Dermis microvascular lymphatic vessel endothelial cell (primary cell): ENCODE measurements at places on chromosomes 11 and 22. TPM values are rescaled to one million over a fixed set of nuclear protein-coding genes. Genes with fewer than 3 reads are reported as not detected.
A peak's percentile ranks its signal among the peaks of the same experiment; 100 is the strongest.

DNA sequence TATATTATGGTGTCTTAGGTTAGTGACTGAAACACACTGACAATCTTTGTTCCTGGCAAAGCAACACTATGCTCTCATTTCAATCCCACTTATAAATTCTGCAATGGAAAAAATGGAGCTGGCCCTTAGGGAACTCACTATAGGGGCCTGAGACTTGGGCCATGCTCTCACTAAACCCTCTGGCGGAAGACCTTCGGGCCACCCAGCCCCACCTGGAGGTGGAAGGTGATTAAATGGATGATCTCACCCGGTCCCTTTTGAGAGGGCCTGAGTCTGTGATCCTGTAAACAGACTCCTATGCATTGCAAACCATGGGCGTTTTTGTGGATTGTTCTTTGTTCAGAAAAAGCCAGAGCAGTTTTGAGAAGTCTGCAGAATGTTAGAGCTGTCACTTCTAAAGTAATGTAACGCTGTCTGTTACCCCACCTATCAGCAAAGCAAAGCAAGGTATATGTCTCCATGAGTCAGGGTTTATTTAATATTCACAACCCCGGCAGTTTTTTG lies 17.0 kb upstream of the CDON start:
- DNase-seq = no peak

Gene CHADL
- 0.64 and 1.3 TPM in 2 replicates for total RNA-seq

DNA sequence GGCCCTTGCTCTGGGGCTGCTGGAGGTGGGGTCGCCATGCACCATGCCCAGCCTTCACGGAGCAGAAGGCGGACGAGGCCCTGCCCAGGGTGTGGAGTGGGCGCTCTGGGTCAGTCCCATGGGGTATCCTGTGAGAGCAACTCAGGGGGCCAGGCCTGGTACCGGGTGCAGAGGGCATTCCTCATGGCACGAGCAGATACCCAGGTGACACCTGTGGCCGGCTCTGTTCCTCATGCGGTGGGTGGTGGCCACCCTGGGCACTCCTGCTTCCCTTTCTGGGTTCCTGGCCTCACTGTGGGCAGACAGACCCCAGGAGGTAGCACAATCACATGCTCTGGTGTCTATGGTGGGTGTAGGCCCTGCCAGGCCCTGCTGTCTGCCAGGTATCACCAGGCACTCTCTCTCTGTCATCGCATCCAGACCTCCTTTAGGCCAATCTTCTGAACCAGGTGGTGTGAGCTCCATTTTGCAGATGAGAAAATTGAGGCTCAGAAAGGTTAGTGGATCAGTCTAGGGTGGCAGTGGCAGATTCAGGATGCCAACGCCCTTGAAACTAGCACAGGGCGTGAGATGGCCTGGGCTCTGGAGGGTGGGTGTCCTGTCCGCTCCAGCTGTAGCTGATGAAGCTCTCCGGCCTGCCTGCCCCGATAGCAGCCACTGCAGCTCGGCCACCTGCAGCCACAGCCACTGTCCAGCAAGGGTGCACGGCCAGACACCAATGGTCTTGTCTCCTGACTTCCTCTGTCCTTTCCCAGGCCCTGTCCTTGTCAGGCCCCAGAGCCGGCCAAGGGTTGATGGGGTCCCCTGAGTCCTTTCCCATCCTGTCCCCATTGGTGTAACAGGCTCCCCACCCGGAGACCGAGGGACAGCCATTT lies 15.1 kb downstream of the DGKZ start:
- no peak for DNase-seq

- peak; percentile 34 for DNase-seq
These were observed 85.5 kb downstream of the ENTHD1 start for GRCh38 chr22:39808081-39808480.

DNA sequence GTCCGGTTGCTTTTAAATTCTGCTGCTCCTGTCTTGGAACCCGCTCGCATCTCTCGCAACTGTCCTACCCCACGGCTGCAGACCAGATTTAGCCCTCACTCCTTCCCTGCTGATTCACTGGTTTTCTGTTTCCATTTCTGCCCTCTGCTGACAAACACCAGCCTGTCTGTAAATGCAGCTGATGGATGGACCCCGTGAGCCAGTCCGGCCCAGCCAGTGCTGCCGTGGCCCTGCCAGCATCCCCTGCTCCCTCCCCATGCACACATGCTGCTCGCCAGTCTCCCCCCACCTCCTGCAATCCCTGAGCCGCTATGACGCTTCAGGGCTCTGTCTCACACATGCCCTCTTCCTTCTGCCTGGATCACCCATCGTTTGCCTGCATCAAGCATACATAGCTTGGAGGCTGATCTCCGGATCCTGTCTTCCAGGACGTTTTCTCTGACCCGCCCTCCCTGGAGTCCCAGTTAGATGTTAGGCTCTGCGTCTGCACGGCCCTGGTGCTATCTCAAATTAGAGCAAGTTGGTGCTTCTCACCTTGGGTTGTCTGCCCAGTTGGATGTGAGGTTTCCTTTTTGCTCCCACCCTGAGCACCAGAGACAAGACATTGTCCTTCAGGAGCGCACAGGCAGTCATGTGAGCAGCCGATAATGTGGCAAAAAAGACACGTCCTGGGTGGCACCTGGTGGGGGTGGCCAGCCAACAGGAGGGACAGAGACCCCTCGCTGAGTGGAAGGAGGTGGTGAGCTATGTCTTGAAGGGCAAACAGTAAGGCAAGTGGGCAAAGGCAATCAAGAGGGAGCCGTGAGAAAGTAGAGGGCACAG lies 4.3 kb upstream of the ACR start:
- DNase-seq = no peak

Gene MUC5B
- total RNA-seq = not detected in 2 replicates

Gene POU2AF2
- total RNA-seq = not detected in 2 replicates

DNA sequence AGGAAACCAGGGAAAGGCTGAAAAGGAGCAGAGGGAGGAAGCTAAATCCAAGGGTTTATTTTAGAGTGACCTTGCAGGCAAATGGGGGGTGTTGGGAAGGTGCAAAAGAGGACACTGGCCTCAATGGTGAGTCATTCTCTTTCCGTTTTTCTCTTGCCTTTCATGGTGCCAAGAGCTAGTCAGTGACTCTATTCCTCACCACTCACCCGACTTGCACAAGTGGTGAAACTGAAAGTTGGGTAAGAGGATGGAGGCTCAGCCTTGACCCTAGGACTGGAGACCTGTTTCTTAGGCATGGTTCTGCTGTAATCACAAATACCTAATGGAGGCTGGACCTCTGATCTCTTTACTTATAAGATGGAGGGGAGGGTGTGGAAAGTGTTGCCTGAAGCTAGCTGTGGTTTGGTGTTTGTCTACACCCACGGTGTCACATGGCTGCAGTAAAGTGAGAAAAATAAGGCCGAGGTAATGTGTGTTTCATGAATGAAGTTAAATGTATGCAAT lies 67.3 kb upstream of the CREB3L1 start:
- no peak for DNase-seq

- no peak for DNase-seq
These were observed 20.8 kb upstream of the CLNS1A start for GRCh38 chr11:77658213-77659013.

DNA sequence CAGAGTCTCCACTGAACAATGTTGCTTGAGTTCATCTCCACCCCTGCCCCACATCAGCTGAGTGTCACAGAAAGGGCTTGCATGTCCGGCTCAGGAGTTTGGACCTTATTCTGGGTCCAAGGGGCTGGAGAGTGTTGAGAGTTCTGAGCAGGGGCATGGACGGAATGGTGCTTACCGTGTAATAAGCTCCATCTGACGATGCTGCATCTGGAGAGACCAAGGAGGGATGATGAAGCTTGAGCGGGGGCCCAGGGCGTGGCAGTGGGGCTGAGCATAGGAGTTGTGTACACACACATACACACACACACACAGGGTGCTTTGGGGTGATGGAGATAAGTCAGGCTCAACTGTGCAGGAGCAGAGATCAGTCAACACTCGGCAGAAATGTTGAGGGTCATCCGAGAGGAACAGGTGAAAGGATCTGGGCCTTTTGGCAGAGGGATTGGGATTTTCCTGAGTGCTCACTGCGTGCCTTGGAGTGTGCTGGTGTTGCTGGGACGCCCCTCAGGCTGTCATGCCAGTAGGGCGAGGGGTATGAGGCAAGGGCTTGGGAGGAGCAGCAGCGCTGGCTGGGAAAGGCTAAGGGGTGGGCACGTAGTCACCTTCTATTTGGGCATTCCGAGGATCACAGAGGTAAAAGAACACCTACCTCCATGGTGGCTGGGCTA lies 2.3 kb downstream of the USP35 start:
- no peak for DNase-seq

Gene MEI1
- 2.3 and 3.7 TPM in 2 replicates for total RNA-seq

- DNase-seq = peak; percentile 27
These were observed 75.7 kb downstream of the DEPDC5 start for GRCh38 chr22:31829505-31829904.

Gene USP2
- 0.13 and 0.25 TPM in 2 replicates for total RNA-seq

DNA sequence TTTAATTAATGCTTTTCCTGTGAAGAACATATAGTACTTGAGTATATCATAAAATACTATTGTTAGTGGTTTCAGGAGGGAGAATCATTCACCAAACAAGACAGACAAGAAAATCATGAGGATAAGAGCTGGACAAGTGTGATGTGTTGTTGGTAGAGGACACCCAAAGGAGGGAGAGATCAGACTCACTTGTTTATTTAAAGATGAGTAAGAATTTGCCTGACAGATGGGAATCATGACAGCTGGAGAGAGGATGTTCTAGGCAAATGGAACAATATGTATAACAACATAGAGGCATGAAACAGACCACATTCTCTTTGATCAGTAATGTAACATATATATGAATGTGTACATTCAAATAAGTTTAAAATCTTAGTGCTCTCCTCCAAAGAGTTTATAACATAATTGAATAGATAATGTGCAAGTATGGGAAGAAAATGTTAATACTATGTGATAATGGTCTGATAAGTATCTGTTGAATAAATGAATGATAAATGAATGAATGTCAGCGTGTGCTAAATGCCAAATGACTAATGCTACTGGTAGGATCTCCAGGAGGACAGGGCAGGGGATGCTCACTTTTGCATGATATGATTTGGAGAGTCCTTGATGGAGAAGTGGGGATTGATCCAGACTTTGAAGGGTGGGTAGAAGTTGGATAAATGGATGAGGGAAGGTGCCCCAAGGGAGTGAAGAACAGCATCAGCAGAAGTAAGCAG lies 228.9 kb upstream of the SORL1-AS1 start:
- DNase-seq = no peak

- no peak for DNase-seq
These were observed 14.1 kb downstream of the SLC35C1 start for GRCh38 chr11:45818961-45819605.

DNA sequence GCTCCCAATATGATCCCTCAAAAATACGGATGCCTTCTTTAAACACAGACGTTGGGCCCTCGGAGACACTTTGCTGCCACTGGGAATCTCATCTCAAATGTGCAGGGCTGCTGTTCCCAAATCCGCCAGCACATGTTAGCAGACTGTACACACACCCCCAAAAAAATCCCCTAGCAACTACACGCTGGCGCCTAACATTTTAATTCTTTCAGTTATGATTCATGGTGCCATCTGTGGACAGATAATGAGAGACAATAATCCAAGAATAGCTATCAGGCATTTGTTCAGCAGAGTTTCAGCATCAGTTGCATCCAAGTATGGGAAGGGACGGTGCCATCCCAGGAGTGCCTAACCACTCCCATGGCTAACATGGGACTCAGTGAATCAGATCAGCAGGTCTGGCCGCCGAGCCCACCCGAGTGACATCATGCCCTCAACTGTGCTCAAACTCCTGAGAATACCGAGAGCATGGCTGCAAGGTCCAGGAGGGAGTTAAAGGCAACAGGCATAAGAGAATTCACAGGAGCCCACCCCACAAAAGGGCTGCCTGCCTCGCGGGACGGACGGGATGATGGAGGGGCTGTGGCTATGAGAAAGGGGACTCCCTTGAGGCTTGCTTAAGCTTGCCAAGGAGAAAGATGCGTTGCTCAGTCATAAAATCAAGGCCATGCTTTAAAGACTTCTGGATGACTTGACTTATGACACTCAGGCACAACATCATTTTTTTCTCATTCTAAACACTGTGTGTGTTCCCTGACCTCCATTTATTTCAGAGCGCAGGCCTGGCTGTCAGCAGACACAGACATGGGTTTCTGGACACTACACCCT lies 337.0 kb downstream of the SHANK2 start:
- no peak for DNase-seq

GRCh38 chr22:27962268-27963044 lies 43.4 kb upstream of the PITPNB start:
- no peak for DNase-seq

GRCh38 chr11:124793466-124794278 lies 6.5 kb downstream of the MSANTD2 start:
- DNase-seq = peak; percentile 72

Gene HPS5
- total RNA-seq = 18.0 and 19.0 TPM in 2 replicates

DNA sequence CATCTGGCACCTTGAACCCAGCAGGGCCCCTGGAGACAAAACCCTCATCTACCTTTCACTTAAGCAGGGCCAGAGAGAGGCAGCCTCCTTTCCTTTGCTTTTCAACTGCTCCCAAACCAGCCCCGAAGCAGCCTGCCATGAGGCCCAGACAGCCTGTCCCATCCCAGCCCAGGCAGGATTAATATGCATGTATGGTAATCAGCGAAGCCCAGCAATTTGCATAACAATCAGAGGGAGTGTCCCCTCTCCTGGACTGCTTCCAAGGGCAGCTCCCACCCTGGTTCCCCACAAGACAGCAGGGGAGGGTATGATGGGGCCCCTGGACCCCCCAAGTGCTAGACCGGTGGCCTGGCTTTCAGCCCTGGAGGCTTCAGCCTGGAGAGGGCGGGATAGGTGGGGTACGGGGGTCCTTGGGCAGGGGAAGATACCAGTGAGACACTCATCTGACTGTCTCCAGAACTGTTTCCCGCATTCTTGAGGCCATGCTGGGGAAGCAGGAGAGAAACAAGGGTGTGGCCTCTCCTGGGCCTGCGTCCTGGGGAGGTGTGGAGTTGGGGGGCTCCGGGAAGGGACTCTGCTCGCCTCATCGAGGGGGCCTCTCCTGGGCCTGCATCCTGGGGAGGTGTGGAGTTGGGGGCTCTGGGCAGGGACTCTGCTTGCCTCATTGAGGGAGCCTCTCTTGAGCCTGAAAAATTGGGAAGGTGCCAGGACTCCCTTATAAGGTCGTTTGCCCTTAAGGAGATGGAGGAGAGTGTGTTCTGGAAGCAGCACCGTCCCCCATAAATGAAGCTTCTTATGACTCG lies 93.2 kb upstream of the PRR5 start:
- no peak for DNase-seq

- no peak for DNase-seq
These were observed 9.0 kb upstream of the ARFGAP3 start for GRCh38 chr22:42866100-42866499.

GRCh38 chr22:23070418-23071229 lies at the start of gene GNAZ:
GNAZ (plus strand) TSS chr22:23070519; CDS start chr22:23095696, 25,177 bp downstream.
- DNase-seq = no peak

Gene SPDYC
- not detected in 2 replicates for total RNA-seq

GRCh38 chr11:127059286-127059685 lies 58.7 kb upstream of the KIRREL3 start:
- DNase-seq = no peak

DNA sequence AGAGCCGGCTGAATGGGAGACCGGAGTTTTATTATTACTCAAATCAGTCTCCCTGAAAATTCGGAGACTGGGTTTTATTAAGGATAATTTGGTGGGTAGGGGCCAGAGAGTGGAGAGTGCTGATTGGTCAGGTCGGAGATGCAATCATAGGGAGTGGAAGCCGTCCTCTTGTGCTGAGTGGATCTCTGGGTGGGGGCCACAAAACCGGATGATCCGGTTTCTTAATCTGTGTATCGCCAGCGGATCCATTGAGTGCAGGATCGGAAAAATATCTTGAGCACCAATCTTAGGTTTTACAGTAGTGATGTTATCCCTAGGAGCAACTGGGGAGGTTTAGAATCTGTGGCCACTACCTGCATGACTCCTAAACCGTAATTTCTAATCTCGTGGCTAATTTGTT lies 886 bp upstream of the NIPSNAP1 start:
- no peak for DNase-seq

Gene PRG3
- not detected in 2 replicates for total RNA-seq
